AML-193 (cell line): ENCODE measurements at places on chromosomes 12 and 14.

- DNase-seq = no peak
Observed at GRCh38 chr14:60760644-60761364, 26.2 kb downstream of the MNAT1 start.

- no peak for DNase-seq
Observed at GRCh38 chr12:44433659-44434058, 442.5 kb downstream of the NELL2 start.

GRCh38 chr14:73100334-73100733 lies 36.0 kb upstream of the PSEN1 start:
- DNase-seq = no peak

GRCh38 chr12:1102115-1102514 lies 111.1 kb downstream of the ERC1 start:
- DNase-seq = no peak

DNA sequence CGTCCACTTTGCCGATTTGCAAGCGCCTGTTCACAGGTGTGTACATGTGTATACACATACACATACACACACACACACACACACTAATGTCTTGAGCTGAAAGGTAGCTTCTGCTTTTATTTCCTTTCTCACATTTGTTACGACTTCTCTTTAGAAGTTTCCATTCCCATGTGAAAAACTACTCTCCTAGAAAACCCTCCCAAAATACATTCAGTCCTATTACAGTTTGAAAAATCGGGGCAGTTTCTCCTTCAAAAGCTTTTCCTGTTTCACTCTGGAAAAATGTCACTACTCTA lies 3.9 kb downstream of the BLTP3B start:
- no peak for DNase-seq

GRCh38 chr14:102729825-102730224 lies 47.4 kb upstream of the TRAF3 start:
- no peak for DNase-seq

GRCh38 chr12:100326208-100326607 lies 30.7 kb upstream of the SLC17A8 start:
- no peak for DNase-seq

DNA sequence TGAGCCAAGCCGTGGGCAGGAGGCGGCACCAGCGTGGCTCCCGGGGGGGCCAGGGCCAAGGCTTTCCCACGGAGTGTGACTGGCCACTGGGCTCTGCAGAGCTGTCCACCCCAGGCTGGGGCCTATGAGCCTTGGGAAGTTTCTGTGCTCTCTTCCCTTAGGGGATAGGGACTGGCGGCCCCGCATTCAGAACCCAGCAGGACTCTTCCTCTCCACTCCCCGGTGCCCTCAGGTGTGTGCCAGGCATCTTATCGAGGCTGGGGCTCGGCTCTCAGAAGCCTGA lies 17.8 kb upstream of the EIF2B2 start:
- no peak for DNase-seq

- DNase-seq = no peak
Observed at GRCh38 chr12:124802361-124802760, 61.3 kb downstream of the SCARB1 start.

DNA sequence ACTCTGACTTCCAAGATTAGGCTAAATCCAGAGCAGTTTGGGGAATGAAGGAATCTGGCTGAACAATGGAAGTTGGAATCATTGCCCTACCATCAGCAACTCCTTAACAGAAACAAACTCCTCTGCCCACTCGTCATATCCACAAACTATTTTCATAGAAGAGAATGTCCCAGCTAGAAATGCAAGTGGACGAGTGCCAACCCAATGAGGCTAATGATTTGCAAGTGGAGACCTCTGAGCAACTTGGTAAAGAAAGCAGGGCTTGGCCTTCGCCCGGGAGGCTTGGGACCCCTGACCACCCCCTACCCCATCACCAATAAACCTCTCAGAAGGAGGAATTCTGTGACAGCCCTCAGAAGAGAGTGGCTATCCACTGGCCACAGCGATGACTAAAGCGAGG lies 40.0 kb upstream of the DDX11 start:
- no peak for DNase-seq

- no peak for DNase-seq
Observed at GRCh38 chr12:100453951-100454350, 19.7 kb upstream of the NR1H4 start.

DNA sequence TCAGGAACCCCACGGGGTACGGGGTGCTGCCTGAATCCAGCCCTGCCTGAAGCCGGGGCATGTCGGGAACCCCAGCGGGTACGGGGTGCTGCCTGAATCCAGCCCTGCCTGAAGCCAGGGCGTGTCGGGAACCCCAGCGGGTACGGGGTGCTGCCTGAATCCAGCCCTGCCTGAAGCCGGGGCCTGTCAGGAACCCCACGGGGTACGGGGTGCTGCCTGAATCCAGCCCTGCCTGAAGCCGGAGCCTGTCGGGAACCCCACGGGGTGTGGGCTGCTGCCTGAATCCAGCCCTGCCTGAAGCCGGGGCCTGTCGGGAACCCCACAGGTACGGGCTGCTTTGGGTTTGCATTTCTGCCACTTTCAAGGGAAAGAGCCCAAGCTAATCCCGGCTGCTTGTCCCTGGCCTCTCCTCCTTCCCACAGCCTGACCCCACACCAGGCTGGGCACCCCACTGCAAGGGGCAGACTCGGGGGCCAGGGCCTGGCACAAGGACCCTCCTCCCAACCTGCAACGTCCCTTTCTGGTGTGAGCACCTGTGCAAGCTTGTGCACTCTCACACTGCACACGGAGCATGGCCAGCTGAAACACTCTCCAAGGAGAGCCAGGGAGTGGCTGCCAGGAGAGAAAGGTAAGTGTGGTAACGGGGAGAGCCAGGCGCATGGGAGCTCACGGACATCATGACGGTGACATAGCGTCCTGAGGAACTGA lies 5.6 kb upstream of the FBRSL1 start:
- no peak for DNase-seq

GRCh38 chr12:112924986-112925385 lies 13.3 kb upstream of the OAS3 start:
- DNase-seq = no peak

DNA sequence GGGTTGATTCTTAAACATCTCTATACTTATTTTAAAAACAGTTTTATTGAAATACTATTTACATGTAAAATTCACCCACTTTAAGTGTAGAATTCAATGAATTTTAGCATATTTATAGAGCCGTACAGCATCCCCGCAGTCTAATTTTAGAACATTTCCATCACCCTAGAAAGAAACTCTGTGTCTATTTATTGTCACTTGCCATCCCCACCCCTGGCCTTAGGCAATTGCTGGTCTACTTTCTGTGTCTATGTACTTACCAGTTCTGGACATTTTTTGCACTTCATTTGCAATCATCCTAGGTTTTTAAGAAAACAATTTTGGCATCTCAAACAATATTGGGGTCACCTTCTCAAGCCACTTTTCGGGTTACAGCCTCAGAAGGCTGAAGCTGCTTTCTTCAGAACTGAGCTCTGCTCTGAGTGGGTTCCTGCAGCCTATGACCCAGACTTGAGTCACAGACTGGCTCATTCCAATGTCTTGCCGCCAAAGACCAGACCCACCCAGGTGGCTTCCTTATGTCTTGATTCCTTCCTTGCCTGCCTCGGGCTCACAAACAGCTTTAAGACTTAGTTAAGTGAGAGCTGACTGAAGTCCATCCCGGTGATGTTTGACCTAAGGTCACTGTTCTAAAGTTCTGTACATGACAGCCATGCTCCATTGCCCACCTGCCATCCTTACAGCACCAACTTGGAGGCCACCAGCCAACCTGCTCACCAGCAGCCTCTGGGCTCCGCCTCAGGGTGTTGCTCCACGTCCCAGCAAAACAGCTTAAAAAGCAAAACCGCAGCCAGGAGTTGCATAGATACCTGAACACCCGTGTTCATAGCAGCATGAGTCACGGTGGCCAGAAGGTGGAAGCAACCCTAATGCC lies 131.5 kb downstream of the CHST11 start:
- DNase-seq = no peak

DNA sequence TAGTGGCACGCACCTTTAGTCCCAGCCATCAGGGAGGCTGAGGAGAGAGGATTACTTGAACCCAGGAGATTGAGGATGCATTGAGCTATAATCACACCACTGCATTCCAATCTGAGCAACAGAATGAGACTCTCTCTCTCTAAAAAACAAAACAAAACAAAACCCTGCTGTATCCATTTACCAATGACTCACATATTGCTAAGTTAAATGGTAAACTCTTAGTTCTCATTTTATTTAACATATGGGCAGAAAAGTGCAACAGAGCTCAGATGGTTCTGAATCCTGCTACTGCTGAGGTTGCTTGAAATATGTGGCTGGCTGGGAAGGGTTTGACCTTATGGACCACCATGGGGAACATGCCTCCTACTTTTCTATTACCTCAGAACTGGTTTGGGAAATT lies 33.7 kb upstream of the CCNT1 start:
- no peak for DNase-seq

DNA sequence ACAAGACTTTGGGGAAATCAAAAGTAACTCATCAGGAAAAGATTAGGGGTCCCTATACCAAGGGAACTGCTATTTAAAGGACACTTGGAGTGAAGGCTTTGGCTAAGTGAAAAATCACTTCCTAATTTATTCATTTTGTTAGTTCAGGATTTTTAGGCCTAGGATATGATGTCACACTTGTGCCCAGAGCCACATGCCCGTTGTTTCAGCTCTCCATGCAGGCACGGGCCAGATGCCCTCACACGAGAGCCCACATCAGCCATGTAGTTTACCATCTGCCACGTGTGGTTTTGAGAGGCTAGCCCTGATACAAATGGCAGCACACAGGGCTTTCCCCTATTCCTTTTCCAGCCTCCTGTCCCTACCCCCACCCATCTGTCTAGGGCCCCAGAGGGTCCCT lies 11.9 kb upstream of the LRP1-AS start:
- DNase-seq = no peak

DNA sequence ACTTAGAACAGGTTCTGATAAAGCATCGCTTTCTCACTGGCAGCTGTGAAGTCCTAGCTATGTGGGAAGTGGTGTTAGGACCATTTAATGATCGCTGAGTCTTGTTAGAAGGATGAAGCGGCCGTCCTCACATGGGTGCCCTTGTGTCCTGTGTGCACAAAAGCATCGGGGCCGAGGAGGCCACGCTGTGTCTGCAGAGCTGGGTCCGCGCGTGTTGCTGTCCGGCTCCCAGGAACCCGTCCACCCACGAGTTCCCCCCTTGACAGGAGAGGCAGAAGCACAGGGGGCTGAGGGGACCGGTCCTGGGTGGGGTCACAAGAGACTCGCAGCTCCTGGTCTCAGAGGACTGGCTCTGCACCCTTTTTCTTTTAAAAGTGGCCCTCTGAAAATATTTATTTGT lies 90.4 kb downstream of the ADGRD1 start:
- DNase-seq = no peak

GRCh38 chr14:91927800-91928199 lies 19.7 kb downstream of the FBLN5 start:
- DNase-seq = no peak

DNA sequence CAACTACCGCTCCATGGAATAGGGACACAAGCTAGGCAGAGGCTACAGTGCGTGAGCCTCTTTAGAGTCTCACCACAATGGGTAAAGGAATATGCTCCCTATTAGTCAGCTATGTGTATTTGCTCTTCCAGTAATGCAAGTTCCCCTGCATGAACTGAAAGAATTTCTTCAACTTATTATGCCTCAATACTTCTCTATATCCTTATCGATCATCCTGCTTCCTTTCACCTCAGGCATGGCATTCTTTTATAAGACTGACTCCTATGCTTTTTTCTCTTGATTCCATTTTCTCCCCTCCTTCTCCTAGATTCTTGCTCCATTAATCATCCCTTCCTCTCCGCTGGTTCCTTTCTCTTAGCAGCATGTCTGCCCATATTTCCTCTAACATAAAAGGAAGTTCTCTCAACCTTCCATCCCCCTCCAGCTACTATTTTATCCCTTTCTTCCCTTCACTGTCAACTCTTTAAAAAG lies 94.5 kb upstream of the CPM start:
- no peak for DNase-seq

DNA sequence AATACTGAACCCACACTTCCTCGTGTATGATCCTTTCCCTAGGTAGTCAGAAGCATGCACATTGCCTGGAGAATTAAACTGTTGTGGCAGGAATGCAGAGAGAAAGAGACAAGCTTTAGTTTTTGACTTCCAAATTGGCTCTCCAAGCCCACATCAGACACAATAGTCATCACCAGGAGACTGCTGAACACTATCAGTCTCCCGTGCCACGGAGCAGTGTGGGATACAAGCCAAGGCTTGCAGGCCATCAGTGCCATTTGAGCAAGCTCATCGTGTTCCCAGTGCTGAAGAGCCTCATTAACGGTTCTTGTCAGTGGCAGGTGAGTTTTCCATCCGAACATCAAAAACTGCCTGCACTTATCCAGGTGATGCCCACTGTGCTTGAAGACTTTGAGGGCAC lies 410.8 kb downstream of the NAV3 start:
- DNase-seq = no peak

DNA sequence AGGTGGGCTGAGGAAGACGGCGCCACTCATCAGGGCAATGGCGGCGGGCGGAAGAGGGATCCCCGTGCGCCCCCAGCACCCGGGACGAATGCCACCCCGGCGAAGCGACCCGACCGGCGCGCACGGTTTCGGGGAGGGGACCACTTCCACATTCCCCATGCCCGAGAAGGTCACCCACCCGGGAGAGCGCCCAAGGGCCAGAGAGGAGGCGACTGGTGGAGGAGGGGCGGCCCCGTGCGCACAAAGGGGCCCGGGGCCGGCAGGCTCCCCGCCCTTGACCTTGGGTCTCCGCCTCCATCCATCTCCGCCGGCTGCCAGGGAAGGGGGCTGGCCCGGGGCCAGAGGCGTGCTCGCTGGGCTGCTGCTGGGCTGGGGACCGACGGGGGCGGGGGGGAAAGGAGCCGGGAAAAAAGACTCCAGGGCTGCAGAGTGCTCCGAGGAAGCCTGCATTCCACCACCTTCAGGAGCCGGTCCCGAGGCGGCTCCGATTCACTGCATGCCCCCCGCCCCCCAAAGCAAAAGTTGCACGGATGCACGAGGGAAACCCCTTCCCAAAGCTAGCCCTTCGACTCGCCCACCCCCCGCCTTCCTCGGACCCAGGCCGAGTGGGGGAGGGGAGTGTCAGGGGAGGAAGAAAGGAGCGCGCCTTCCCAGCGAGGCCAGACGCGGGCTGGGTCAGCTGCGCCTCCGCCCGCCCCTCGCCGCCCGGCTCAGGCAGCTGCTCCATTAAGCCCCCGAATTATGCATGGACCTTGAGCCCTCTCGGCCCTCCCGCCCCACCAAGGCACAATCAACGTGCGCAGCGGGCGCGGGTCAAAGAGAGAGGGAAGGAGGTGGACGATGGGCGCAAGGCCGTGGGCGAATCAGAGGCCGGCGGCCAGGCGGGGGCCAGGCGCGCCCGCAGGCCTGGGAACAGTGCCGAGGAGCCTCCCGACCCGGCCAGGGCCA lies 26.2 kb downstream of the BCL11B start:
- DNase-seq = no peak

- DNase-seq = no peak
Observed at GRCh38 chr14:90621201-90621600, 195.0 kb downstream of the TTC7B start.

GRCh38 chr12:43806737-43807072 lies 588 bp upstream of the TWF1 start:
- no peak for DNase-seq

GRCh38 chr14:31965735-31966598 lies 111.1 kb upstream of the ARHGAP5 start:
- DNase-seq = no peak

- DNase-seq = no peak
Observed at GRCh38 chr12:80892597-80893445, 44.9 kb downstream of the LIN7A start.

- no peak for DNase-seq
Observed at GRCh38 chr14:105887692-105888091, 361.3 kb downstream of the TMEM121 start.
